ENCODE measurements at places on chromosomes 3 and 15.
A peak's percentile ranks its signal among the peaks of the same experiment; 100 is the strongest.

- no peak for DNase-seq
These were observed 15.5 kb downstream of the GJD2 start for GRCh38 chr15:34739346-34739745.

DNA sequence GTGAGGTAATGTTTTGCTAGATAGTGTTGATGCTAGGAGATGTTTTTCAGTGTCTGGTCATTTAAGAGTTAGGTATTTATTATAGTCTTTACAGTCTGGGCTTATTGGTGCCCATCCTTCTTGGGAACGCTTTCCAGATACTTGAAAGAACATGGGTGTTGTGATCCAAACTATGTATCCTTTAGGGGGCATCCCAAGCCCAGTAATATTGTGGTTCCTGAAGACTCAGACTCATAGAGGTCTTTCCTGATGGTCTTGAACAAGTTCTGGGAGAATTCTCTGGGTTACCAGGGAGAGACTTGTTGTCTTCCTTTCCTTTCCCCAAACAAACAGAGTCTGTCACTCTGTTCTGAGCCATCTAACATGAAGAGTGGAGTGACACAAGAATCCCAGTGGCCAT is 99.7 kb upstream of the LRRC3B start:
- DNase-seq: no peak

DNA sequence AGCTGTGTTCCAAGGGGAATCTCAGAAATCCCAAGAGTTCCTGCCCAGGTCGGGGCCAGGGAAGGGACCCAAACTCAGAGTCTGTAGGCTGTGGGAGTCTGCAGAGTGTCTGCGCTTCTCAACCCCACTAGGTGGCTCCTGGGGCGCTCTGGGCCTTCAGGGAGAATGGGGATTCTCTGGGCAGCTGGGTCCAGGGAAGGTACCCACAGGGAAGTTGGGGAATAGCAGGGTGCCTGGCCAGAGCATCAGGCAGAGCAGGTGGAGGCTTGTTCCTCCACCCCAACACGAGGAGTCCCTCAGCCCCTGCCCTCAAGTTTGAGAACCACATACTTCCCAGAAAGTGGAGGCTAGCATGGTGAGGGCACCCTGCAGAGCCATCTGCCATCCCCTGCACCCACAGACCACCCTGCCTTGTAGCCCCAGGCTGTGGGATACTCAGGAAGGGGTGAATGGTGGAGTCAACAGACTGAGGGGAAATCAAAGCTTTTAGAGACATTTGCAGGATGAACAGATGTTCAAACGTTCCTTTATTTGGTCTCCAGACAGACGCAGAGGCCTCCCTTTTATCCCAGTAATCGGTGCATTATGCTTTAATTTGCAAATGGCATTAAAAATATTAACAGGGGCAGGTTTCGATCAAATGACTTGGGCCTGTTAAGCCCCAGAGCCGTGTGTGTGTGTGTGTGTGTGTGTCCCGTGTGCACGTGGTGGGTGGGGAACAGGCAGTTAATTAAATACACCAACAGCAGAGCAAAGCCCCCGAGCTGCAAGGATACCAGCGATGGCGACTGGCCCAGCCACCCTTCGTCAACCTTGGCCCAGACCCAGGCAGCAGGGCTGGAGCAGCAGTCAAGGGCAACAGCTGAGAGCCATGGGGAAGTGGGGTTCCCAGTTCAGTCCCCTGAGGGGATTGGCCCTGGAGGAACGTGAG is 57.7 kb downstream of the DNAJB8 start:
- DNase-seq: no peak

DNA sequence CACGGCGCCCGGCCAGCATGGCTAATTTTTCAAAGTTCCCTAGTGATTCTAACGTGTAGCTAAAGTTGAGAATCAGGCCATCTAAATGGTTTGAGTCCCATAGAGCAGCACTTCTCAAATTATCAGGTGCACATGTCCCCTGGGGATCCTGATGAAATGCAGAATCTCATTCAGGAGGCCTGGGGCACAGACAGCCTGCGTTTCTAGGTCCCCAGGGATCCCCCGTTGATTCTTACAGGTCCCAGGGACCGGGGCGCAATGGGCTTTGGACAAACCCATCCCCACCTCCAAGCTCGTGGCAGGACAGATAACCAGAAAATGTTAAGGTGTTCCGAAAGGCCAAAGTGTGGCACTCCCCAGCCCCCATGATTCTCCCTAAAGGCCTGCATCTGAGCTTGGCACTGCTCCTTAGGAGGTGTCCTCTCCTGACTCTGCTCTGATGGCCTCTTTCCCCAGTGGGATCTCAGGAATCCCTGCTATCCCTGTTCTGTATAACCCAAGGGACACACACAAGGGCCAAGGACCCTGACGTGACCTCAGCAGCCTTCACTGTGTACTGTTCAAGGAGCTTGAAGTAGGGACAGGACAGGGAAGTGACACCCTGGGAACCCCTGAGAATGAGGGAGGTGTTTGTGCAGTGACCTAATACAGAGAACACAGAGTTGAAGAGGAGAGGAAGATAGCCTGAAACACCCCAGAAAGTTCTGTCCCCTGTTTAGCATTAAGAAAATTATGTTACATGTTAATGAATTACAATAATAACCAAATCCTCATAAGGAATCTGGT is 8.0 kb downstream of the LRRK1 start:
- no peak for DNase-seq

DNA sequence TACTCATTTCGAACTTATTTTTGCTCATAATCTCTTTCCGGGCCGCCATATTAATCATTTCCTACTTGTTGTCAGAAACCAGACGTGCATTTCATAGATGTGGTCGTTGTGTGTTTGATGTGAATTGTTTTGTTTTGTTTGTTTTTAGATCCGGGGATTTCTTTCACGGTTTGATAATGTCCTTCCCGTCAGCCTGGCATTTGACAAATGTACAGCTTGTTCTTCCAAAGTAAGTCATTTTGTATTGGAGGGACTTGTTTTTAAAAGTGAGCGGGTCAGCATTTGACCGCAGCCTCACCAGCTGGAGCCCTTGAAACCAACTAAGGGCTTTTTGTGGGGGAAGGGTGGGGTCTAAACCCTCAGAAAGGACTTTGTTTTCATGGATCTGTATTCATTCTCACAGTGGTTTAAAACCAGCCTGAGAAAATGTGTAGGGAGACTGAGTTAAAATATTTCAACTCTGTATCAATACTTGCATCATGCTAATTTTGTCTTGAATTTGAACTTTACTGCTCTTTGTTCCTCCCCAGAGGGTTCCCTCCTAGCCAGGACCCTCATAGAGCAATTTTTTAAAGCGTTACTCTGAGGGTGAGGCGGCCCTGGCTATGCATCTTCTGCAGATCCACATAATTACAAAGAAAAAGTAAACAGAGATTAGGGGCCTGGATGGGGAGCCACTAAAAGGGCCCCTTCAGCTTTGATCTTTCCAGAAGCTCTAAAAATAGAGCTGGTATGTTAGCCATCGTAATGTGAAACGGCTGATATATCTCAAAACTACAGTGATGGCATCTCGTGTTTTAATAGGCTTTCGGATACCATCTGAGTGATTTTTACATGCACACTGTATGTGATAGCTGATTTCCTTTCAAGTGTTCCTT is 107.9 kb downstream of the ATG7 start:
- no peak for DNase-seq

DNA sequence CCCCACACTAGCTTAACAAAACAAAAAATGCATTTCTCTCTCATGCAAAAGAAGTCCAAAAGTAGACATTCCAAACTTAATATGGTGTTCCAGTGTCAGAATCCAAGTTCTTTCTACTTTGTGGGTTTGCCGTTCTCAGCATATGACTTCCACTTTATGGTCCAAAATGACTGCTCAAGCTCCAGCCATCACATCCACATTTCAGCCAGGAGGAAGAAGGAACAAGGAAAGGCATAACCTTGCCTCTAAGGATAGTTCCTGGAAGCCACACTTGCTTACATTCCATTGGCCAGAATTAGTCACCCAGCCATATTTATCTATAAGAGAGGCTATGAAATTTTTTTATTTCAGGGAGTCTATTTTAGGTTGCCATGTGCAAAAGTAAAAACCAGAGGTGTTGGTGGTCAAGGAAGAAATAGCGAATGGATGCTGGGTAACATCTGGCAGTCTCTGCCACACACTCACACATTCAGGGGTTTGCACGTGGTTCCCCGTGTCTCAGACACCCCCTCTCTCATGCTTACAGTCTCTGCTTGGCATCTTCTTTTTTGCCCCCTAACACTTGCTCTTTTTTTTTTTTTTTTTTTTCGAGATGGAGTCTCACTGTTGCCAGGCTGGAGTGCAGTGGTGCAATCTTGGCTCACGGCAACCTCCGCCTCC is 69.3 kb downstream of the RPL39L start:
- DNase-seq: no peak

DNA sequence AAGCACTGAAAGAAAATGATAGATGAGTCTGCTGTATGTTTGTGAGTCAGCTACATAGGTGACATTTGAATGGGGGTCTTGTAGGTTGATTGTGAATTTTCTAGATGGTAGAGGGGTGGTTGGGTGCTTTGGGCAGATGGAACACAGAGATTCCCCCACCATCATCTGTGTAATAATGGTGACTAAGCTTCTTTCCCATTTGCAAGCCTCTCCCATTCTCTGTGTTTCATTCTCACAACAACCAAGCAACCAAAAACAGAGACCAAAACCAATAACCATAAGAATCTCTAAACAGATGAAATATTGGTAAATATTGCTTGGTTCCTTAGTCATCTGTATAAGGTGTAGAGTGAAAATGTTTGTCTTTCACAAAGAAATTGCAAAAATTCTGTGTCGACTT is 17.8 kb upstream of the UTS2B start:
- no peak for DNase-seq

GRCh38 chr15:20346082-20346805 is 195.4 kb downstream of the GOLGA6L6 start:
- no peak for DNase-seq

DNA sequence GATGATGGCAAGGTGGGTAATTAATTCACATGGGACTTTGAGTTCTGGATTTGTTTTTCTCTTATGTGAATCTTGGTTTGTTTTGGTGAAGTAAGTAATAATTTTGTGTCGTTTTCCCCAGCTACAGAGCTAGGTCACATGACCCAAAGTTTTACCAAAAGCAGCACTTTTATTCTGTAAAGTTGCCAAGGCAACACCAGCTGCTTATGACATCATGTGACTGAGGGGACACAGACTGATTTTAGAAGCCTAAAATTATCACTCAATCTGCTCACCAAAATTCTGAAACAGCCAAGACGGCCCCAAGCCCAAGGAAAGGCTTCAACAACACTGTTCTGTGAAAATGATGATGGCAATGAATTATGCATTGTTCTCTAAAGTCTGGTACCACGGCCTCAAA is 63.9 kb downstream of the MEX3B start:
- no peak for DNase-seq

- DNase-seq: no peak
These were observed 300.4 kb downstream of the SV2B start for GRCh38 chr15:91400481-91400880.

DNA sequence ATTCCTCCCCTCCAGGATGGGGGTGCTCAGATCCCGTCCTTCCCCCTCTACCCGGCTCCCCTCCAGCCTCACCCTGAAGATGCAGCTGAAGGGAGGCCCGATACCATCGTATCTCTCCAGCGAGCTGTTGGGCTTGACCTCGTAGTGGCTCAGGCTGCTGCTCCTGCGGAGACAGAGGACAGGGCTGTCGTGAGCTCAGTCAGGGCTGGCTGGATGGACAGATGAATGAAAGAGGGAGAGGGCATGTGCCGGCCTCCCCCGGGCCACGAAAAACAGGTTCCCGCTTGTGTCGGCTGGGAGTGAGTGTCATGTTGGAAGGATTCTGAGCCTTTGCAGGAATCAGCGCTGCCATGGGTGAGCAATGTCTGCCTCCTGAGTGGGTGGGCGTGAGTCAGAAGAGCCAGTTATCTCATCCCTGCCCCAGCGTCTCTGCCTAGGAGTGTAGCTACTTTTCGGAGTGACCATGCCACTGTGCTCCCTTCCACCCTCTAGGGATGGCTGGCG is 35.2 kb downstream of the FEM1B start:
- peak; percentile 79 for DNase-seq

GRCh38 chr15:73697033-73697467 is 12.9 kb downstream of the CD276 start:
- DNase-seq: peak; percentile 80

- no peak for DNase-seq
These were observed 10.5 kb upstream of the EPHA6 start for GRCh38 chr3:96803870-96804269.

- DNase-seq: peak; percentile 38
These were observed 41.7 kb downstream of the OXSM start for GRCh38 chr3:25831578-25831977.

GRCh38 chr3:67947808-67948508 is 293.5 kb upstream of the SUCLG2 start:
- DNase-seq: no peak

- no peak for DNase-seq
These were observed 33.3 kb downstream of the LEO1 start for GRCh38 chr15:51938286-51938685.

DNA sequence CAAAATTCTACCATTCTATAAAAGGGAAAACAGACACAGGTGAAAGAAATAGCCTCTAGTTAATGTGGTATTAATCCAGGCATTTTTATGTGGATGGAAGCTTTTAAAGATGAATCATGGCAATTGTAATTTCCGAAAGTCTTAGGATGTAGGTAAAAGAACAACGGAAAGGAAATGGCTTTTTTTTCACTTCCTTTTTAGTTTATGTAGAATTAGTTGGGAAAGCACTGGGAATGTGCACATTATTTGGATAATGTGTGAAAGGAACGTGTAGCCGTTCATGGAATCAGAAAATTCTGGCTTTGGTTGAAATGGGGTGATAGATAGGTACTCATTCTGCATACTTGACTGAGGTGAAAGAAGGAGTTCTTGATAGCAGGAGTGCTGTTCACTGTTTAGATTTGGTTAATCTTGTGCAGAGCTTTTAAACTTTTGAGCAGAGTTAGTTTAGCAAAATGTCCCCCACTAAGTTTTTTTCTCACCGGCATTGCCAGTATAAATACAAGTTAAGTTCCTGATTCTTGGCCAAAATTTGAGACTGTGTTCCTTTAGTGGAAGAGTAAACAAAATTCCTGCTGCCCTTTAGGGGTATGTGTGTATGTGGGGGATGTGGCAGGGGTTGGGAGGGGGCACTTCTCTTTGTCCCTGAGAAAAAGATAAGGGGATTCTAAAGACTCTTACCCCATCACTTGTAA is 20.2 kb upstream of the UTS2B start:
- no peak for DNase-seq

DNA sequence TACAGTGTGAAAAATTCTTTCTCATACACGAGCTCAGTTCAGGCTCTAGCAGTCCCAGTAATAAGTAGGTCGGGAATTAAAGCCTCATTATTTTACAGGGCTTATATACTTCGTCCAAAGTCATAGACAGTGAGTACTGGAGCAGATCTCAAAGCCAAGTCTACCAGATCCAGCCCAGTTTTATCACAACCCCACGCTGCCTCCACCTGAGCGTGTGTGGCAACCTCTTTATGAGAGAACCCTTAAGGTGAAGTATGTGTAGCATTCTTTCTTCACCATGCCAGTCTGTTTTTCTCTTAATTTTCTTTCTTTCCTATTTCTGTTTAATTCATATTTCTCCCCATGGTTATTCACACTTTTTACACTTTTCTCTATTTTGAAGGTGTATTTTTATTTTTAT is 574.6 kb upstream of the ARPP21 start:
- DNase-seq: no peak

GRCh38 chr3:195866686-195867511 is 41.5 kb downstream of the TNK2 start:
- DNase-seq: no peak
